ENCODE measurements at places on chromosomes 12 and 14.

DNA sequence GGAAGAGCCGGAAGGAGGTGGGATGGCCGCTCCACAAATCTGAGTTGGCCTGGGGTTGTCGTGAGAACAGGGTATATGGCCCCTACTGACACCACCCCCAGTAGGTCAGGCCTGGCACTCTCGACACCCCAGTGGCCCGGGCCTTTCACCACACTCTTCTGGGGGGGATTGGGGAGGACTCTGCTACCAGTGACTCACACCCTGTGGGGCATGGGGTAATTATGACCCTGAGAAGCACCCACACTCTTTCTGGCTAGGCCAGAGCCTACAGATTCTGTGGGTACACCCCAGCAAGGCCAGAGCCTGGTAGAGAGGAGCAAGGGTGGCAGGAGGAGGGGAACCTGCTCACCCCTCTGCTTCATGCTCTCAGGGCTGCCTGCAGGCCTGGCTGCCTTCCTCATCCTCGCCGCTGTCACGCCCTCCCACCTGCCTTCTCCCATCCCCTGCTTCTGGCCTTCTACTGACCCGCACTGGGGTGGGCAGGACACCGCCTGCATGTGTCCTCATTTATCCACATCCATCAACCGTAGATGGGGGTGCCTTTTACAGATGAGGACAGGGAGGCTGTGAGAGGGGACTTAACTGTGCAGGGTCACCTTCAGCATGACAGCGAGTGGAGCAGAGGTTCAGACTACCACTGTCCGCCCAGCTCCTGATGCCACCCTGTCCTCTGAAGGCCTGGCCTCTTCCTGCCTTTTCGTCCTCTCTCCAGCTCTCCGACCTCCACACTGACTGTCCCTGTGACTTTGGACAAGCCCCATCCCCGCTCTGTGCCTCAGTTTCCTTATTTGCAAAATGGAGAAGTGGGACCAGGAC is 18.4 kb downstream of the ASB2 start:
- no peak for DNase-seq

DNA sequence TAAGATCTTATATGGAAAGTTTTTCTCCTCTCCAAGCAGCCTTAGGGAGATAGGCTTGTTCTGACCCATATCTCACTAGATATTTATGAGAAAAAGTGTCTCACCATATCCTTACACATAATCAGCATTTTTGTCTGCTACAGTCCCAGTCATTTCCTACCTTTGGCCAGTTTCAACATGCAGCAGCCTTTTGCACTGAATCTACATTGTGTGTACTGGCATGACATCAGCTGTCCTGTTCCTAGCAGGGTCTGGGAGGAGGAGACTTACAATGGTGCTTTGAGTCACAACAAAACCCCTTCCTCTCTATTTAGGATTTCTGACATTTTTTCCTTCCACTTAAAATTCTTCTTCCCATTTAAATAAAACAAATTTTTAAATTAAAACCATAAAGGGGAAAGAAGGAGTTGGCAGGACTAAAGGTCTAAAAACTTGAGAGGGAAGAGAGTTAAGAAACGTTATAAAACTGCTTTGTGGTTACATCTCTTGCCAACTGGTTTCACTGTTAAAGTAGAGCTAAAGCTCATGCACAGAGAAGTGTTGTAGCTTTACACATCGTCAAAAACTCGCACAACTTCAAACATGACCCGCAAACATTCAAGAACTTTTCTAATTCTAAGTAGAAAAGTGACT is 53.3 kb upstream of the CERS5 start:
- peak; percentile 98 for DNase-seq

DNA sequence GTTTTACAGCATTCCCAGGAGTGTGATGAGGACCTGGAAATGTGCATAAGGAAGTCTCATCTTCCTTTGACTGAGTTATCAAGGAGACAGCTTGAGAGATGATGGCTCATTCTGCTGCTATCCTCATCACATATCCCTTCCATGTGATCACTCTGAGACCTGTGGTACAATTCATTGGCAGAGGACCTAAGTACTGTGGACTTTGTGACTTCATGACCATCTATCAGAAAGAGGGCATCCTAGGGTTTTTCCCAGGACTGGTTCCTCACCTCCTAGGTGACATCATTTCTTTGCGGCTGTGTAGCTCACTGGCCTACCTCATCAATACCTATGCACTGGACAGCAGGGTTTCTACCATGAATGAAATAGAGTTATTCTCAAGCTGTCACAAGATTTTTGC is 172.1 kb upstream of the PLEKHG7 start:
- DNase-seq: no peak

- no peak for DNase-seq
Observed at GRCh38 chr12:6724409-6724797, 557 bp downstream of the COPS7A start.

DNA sequence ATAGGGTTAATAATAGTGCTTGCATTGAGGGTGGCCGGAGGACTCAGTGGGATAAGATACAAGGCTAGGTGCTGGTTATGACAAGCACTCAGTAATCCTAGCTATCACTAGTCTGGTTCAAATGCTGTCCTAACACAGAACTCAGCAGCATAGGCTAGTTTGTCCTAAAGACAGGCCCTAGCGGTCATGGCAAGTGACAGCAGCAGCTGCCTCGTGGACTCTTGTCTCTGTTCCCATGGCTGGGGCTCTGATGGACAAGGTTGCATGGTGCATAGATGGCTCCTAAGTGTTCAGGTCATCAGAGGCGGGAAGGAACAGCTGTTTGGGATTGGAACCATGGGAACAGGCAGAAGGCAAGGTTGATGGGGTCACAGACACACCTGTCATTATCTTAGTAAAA is 42.4 kb upstream of the IGF1 start:
- DNase-seq: no peak

DNA sequence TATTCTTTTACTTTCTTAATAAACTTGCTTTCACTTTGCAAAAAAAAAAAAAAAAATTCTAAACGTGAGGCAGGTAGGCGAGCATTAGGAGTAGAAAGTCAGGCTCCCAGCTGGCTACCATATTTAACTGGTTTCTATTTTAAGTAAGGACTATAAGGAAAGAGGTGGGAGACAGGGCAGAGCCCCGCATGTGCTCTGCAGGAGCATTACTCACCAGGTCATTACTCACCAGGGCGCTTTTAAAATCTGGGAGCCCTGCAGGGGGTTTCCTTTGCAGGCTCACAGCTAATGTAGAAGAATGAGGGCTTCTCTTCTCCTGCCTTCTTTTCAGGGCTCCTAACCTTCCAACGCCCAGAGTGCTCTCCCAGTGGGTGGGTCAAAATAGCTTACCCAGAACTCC is 14.0 kb upstream of the DPF3 start:
- DNase-seq: peak; percentile 71

GRCh38 chr14:103528146-103528586 is 830 bp upstream of the TRMT61A start:
- DNase-seq: no peak

DNA sequence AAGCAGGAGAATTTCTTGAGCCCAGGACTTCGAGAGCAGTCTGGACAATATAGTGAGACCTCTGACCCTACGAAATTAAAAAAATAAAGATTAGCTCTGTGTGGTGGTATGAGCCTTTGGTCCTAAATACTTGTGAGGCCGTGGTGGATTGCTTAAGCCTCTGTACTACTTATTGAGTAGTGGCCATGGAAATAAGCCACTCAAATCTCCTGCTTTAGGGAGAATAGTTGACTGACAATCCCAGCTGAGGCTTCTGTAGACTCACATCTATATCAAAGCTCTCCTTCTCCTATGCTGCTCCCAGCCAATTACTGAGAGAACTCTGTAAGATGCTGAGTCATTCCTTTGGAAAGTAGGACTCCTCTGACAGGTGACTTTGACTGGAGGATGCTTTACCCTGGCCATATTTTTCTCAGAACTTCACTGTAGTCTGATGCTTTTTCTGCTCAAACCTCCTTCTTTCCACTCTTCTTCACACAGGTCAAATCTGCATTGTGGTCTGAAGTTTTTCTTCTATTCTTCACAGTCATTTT is 420.2 kb downstream of the SLC6A15 start:
- DNase-seq: no peak

DNA sequence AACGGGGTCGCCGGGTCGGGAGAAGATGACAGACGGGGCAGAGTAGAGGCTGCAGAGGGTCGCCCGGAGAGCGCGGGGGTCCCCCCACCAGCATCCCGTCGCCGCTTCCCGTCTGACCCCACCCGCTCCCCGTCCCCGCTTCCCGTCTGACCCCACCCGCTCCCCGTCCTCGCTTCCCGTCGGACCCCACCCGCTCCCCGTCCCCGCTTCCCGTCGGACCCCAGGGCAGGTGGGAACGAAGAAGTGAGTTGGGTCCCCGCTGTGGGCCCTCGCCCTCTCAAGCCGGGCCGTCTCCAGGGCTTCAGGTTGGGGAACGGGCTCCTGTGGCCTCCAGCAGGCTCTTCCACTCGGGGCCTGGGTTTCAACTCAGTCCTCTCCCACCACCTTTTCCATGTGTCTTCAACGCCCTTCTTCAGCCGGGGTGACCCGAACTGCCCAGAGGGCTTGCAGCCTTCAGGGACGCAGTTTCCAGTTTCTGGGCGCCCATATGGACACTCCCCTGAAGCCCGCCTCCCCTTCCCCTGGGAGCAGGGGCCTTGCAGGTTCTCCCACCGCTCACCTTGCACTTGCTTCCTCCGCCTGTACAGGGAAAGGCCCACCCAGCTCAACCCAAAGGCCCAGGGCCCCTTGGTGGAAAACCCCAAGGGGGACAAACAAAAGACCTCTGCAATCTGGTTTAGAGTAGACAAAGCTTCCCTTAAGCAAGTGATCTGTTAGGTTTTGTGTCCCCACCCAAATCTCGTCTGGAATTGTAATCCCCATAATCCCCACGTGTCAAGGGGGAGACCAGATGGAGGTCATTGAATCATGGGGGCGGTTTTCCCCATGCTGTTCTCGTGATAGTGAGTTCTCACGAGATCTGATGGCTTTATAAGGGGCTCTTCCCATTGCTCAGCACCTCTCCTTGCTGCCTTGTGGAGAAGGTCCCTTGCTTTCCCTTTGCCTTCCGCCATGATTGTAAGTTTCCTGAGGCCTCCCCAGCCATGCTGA is 66.5 kb downstream of the TNFAIP2 start:
- DNase-seq: no peak

DNA sequence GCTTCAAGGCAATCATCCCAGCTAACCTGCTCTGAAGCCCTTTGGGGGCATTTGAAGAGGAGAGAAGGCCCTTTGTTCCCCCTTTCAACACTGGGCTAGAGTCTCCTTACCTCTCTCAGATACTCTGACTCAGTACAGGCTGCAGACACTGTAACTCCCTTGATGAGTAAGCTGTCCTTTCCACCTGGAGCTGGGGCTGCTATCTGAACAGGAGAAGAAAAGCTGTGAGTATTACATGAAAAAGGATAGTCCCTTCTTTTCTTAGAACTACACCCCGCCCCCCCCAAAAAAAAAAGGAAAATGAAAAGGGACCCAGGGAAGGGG is 186.6 kb upstream of the PLEKHG7 start:
- DNase-seq: peak; percentile 91

- no peak for DNase-seq
Observed at GRCh38 chr14:66496911-66497310, 10.7 kb downstream of the CCDC196 start.

GRCh38 chr14:52558688-52559087 is 6.1 kb downstream of the GPR137C start:
- no peak for DNase-seq

- DNase-seq: no peak
Observed at GRCh38 chr12:25252946-25253345, 2.2 kb upstream of the KRAS start.

DNA sequence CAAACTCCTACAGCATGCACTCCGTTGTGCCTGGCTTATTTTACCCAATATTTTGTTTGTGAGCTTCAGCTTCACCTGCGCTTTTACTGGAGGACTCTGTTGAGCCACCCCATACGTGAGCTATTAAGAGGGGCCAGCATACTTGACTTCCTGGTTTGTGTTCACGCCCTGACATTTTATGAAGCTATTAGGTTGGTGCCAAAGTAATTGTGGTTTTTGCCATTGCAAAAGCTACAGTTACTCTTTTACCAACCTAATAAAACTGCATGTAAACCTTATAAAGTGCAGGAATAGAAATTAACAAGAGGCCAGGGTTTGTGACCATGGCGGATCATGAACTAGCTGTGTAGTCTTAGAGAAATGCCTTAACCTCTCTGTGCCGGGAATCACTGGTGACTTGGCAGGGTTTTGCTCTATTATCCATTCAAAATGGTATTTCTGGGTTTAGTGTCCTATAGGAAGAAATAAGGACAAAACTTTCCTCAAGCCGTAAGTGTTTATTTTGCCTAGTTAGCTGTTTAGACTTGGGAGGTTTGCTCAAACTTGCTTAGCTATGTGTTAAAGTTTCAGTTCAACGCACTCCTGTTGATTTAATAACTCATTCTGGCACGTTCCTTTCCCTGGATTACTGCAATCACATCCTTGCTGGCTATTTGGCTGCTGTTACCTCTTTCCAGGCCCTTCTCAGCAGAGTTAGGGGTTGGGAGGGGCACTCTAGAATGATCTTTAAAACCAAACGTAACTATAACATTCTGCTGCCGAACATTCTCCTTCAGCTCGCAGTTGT is 1027.6 kb downstream of the BCL11B start:
- DNase-seq: peak; percentile 88

GRCh38 chr12:27013611-27014084 is 536 bp downstream of the TM7SF3 start:
- DNase-seq: peak; percentile 33

DNA sequence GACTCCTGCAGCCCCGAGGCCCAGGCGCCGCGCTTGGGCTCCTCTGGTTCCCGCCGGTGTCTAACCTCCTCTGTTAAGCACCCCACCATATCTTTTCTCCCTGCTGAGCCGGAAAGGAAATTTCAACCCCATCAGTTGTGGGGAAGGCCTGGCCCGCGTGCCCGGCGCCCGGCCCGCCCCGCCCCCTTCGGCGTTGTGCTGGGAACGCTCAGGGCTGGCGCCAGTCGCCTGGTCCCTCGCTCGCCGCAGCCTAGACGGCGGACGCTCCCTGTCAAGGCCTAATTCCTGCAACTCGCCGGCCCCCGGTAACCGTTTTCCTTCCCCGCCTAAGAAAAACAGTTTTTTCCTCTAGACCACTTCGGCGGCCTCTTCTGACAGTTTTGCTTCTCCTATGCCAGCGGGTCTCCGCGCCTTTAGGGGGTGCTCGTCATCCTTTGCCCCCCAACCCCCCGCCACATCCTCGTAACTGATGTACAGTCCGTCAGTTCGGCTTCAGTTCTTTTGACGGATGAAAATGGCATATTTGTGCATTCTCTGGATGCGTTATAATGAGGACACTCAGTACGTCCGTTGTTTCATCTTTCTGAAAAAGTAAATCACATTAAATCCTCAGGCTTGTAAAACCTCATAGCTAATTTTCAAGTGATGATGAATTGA is 506 bp upstream of the NAP1L1 start:
- no peak for DNase-seq

GRCh38 chr14:69152181-69152901 is 578 bp downstream of the DCAF5 start:
- no peak for DNase-seq

- DNase-seq: no peak
Observed at GRCh38 chr14:64092338-64092737, 201.8 kb downstream of the ESR2 start.

Measured in bronchial epithelial cell (primary cell).